ENCODE measurements at places on chromosomes 16 and 17.

DNA sequence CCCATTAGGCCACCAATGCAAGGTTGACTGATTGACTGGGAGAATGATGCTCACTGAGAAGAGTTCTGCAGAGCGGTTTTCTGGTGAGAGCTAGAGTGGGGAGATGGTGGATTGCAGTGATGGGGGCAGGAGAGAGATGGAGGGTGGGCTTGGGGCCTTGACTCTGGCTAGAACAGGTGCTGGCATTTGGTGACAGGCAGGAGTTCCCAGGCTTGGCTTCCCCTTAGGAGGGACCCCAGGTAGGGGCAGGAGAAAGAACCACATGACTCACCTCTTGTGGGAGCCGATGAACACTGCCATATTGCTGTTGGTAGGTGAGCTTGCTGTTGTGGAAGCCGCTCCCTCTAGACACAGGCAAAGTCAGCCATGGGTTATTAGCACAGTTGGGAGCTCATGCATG, 8.0 kb downstream of the CD300LB start:
- no peak for DNase-seq

DNA sequence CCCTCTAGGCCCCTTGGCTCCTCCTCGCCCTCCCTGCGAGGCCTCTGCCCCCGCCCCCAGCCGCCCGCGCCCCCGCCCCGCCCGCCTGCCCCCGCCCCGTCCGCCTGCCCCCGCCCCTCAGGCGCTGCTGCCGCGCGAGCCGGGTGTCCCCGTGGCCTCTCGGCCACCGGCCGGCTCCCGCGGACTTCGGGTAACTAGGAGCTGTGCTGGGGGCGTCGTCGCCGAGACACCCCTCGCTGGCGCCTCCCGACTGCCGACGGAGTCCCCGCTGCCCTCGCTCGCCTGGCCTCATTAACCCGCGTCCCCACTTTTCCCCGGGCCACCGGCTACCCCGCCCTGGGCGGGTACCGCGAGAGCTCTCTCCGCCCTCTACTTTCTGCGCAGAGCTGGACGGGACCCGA, at the start of gene TLCD1:
TSS of gene TLCD1 (minus strand) at position 8 of the 401 bp plus-strand sequence. CDS start 136 bp downstream, outside the sequence.
- DNase-seq: peak; percentile 71

DNA sequence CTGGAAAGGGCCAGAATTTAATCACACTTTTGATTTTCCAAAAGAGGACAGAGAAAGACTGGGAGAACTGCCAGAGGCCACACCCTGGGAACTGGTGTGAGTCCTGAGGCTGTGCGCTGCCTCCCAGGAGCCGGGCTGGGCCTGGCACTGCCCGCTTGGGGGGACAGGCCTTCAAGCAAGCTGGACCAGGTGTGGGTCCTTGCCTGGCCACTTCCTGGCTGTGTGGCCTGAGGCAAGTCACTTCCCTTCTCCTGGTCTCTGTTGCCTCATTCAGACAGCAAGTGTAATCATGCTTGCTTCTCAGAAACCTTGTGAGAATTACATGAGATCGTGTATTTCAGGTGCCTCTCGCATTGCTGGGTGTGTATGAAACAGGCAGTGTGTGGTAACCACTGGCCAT, 143.0 kb downstream of the SNX29 start:
- DNase-seq: no peak

GRCh38 chr17:81025741-81026129, 9.2 kb upstream of the BAIAP2 start:
- DNase-seq: no peak

DNA sequence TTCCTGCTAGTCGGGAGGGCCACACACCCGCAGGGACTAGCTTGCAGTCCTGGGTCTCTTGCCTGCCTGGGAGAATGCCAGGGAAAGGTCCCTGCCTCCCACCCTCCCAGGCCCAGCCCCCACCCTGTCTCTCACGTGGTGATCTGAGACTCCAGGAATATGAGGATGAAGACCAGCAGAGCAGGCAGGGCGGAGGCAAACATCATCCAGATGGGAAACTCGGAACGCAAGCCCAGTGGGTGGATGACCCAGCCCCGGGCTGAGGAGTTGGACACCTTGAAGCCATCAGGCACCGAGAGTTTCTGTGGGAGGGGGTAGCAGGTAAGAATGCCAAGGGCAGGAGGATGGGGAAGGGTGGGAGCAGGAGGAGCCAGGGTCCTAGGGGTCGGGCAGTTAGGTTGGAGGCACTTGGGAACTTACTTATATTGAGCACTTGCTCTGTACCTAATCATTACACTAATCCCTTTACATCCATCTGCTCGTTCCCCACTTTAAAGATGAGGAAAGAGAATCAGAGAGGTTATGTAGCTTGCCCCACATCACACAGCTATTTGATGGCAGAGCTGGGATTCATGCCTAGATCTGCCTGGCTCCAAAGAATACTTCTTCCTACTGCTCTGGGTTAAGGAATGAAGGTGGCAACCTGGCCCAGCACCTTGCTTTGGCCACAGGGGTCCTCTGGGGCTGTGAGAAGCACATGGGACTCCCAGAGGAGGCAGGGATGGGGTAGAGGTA, 13.4 kb downstream of the SLC4A1 start:
- DNase-seq: no peak

- DNase-seq: no peak
Observed at GRCh38 chr17:66494023-66494803, 191.8 kb downstream of the PRKCA start.

DNA sequence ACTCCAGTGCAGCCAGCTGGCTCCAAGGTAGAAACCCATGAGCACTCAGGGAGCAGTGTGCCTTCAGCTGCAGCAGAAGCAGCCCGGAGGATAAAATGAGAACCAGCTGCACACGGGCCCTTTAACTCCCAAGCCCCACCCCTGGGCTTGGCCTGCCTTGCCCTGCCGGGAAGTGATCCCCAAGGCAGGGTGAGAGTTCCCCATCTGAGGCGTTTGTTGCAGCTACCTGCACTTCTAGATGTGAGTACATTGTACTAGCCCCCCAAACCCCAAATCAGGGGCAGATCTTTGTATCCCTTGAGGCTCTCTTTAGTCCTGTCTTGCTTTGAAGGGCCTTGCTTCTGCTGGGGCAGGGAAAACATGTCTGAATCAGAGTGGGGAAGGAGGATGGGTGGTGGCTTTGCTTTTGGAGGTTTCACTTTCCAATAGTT, at the start of gene MVP:
TSS of gene MVP (plus strand) at position 192 of the 431 bp plus-strand sequence. CDS start 10,088 bp downstream, outside the sequence.
- DNase-seq: no peak

DNA sequence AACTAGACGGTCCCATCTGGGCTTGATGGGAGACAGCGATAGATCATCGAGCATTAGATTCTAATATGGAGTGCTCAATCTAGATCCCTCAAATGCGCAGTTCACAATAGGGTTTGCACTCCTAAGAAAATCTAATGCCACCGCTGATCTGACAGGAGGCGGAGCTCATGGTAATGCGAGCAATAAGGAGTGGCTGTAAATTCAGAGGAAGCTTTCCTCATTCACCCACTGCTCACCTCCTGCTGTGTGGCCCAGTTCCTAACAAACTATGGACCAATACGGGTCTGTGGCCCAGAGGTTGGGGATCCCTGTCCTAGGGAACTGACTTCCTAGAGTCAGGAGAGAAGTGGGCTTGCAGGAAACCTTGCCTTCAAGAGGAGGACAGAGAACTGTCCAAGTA, 25.2 kb upstream of the AMZ2 start:
- no peak for DNase-seq

DNA sequence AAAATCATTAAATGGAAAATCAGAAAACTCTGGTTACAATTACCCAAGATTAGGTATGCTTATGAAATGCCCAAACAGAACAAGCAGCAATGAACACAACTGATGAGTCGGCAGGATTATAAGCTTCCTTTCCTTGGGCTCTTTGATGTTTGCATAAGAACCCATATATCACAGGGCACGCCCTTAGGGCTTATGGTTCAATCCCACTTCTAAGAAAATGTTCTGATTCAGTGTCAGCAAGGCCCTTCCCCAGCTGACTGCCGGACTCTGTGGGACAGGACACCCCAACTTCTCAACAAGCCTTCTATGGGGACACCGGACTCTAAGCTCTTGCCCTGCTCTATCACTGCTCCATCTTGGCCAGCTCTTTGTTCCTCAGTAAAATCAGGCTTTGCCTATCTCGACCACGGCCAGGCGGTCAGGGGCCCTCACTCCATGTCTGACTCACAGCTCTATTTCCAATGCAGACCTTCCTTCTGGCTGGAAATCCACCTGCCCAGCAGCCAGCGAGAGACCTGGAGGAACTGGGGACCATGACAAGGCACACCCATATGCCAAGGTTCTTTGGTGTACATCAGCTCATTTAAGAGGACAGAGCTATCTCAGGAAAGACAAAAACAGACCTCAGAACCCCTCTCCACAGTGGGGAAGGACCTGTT, 26.8 kb downstream of the LITAFD start:
- no peak for DNase-seq

GRCh38 chr17:78105551-78105950, 23.0 kb downstream of the TMC6 start:
- no peak for DNase-seq

DNA sequence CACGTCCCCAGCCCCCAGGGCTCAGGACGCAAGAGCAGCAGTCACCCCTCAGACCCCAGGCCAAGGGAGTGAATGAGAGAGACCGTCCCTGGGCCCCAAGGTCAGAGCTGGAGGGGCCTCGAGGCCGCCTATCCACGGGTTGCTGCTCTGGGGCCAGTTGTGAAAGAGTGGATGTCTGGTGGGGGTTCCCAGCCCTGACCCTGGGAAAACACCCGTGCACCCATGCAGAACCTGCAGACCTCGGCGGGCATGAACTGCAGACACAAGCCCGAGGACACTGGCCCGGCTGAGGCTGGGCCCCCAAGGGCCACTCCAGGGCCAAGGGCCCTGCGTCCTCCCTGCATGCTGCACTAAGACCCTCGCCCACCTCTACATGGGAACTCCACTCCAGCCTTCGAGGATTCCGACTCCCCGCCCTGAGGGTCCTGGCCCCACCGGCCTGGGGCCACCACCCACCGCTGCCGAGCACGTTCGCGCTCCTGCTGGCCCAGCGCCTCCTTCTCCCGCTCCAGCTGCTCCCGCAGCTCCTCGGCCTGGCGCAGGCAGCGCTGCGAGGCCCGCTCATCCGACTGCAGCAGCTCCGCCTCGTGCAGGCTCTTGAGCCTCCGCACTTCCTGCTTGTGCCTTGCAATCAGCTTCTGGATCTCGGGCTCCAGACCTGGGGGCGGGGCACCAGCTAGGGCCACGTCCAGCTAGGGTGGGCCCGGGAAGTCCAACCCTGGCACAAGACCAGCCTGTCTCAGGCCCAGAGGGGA, 27.6 kb upstream of the AATK start:
- no peak for DNase-seq

DNA sequence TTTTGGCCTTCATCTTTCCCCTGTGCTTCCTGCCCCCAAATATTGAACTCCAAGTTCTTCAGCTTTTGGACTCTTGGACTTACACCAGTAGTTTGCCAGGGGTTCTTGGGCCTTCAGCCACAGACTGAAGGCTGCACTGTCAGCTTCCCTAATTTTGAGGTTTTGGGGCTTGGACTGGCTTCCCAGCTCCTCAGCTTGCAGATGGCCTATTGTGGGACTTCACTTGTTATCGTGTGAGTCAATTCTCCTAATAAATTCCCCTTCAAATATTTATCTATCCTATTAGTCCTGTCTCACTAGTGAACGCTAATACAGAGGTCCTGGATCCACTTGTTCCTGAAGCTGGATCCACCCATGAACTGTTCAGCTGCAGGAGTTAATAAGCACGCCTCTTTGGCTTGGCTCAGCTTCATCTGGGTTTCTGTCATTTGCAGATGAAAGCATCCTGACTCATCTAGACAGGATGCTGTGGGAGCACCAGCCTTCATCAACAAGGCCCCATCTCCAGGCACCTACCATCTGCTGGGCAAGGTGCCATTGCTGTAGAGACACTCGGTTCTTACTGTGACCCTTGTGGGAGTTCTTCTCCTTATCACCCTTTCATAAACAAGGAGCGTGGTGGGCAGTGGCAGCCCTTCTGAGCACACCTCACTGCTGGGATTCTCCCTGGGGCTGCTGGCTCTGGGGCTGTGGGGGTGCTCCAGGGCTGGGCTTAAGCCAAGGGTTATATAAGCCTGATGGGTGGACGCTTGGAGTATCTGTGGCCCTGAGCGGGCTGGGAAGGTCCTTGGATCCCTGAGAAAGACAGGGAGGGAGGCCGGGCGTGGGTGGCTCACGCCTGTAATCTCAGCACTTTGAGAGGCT, 23.1 kb downstream of the LAT start:
- no peak for DNase-seq
